HFFc6 (cell line): ENCODE measurements at places on chromosomes 11 and 22. TPM values are rescaled to one million over a fixed set of nuclear protein-coding genes. Genes with fewer than 3 reads are reported as not detected.

DNA sequence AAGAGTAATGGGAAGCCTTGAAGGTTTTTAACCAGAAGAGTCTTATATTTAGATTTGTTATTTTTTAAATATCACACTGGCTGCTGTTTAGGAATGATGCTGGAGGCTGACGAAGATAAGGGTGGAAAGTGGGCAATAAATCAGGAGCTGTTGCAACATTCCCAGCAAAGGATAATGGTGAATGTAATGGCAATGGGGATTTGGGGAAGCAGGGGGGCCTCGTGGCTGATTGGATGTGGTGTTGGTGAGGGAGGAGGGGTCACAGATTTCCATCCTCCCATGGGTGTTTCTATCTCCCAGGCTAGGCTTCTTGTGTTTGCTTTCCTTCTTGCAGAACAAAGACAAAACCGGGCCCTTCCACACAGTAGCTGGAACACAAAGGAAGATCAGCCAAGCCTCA, 80.8 kb downstream of the PIWIL4 start:
- DNase-seq = no peak

DNA sequence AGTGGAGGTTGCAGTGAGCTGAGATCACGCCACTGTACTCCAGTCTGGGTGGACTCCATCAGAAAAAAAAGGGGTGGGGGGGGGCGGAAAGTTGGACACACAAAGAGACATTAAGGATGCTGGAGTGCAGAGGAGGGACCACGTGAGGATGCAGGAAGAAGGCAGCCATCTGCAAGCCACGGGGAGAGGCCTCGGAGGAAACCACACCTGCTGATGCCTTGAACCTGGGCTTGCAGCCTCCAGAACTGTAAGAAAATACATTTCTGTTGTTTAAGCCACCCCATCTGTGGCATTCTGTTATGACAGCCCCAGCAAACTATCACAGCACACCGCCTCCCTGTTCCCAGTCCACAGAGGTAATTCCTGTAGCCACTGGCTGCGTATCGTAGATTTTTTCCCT, 9.2 kb upstream of the STIP1 start:
- DNase-seq = no peak

DNA sequence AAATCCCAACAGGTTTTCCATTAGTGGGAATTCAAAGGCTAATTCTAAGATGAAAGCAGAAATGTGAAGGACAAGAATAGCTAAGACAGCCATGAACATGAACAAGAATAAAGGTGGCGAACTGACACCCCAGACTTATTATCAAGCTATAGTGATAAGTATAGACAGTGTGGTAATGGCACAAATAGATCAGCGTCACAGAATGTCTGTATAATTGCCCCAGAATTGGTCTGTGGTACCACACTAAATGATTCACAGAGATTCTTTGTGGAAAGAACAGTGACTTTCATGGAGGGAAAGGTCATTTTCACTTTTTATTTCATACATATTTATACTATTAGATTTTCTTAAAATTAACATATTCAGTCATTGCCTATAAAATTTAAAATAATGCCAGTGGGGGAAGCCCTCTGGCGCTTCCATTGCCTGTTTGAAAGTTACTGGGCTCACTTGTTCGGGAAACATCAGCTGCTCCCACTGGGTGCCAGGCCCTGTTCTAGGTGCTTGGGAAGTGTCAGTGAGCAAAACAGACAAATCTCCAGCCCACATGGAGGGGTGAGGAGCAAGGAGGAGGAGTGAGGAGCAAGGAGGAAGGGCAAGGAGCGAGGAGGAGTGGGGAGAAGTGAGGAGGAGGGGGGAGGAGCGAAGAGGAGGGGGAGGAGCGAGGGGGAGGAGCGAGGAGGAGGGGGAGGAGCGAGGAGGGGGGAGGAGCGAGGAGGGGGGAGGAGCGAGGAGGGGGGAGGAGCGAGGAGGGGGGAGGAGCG, 11.3 kb upstream of the NLRP6 start:
- no peak for DNase-seq

DNA sequence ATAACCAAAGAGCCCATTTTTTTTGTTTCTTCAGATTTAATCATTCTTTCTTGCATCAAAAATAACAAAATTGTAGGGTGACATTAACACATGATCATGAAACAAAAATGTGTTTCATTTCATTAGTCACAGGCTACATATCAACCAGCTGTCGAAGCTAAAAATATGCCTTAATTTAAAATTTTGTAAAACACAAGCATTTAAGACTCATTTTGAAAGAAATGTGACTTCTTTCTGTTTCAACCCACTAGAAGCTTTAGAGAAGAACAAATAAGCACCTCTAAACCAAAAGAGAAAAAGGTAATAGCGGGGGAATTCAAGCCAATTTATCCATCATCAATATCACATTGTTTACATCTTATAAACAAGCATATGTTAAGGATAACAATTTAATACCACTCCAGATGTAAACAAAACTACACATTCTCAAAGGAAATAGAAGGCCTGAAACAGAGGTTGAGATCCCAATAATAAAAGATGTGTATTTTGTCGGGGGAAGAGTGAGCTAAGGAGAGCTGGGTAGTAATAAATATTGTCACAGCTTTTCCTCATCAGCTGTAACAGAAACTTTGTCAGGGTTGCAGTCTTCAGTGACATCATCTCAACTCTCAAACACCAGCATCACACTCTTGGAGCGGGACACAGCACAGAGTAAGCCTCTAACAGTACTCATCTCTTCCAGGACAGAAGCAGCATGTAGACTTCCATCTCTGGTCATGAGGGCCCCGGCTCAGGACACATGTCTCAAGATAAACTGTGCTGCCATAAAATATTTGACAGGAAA, 42.0 kb downstream of the ALG9 start:
- DNase-seq = no peak

DNA sequence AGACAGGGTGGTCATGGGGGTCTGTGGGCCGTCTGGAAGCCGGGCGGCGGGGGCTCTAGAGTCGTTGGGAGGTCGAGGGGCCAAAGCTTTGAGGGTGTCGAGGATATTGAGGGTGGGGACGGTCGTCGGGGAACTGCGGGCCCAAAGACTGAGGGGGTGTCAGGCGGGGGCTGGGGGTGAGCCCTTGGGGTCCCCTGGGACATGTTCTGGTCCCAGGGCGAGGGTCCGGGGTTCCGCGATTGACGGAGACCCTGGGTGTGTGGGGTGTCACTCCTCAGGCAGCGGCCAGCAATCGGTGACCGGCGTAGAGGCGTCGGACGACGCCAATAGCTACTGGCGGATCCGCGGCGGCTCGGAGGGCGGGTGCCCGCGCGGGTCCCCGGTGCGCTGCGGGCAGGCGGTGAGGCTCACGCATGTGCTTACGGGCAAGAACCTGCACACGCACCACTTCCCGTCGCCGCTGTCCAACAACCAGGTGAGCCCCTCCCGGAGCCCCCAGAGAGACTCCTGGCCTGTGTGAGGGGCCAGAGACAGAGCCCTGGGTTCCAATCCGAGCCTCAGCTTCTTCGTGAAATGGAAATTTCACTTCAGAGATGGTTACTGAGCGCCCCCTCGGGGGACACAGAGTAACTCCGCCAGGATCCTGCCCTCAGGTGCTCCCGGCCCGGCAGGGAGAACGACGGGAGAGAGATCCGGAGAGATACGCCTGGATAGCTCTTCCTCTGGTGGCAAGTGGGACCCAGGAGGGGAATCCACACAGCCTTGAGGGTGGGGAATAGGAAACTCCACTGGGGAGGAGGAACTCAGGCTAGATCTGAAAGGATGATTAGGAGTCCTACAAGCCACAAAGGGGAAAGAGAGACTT, 714 bp downstream of the SDF2L1 start:
- peak; percentile 45 for DNase-seq

GRCh38 chr11:8863838-8864237, 47.2 kb upstream of the AKIP1 start:
- DNase-seq = peak; percentile 66

DNA sequence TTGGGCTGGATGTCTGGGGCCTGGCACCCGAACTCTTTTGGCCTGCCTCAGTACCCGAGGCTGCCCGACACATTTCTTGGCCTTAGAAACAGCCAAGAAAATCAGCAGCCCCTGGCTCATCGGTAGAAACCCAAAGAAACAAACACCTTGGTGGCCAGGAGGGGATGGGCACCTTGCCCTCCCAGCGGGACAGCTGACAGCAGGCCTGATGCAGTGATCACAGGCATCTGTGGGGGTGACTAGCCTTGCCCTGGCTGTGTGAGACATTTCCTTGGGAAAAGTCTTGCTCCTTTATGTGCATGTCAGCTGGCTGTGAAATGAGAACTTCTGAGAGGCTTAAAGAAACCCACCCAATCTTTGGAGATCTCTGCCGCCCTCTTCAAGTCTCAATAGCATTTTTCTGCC, 60.9 kb downstream of the SMIM38 start:
- DNase-seq = no peak

The MYOD1 gene
- total RNA-seq = not detected in 3 replicates

The NEFH gene
- total RNA-seq = not detected in 3 replicates

GRCh38 chr11:78290293-78291176, 101.8 kb downstream of the USP35 start:
- DNase-seq = peak; percentile 16

The GAS2L1 gene
- total RNA-seq = 40.5 to 46.0 TPM (median 45.4 TPM) in 3 replicates

The P2RX3 gene
- total RNA-seq = not detected in 3 replicates

The TP53I11 gene
- total RNA-seq = 1.1 to 2.8 TPM (median 2.7 TPM) in 3 replicates

- DNase-seq = no peak
Measured at GRCh38 chr22:33272180-33272579, 214.0 kb upstream of the SYN3 start.

DNA sequence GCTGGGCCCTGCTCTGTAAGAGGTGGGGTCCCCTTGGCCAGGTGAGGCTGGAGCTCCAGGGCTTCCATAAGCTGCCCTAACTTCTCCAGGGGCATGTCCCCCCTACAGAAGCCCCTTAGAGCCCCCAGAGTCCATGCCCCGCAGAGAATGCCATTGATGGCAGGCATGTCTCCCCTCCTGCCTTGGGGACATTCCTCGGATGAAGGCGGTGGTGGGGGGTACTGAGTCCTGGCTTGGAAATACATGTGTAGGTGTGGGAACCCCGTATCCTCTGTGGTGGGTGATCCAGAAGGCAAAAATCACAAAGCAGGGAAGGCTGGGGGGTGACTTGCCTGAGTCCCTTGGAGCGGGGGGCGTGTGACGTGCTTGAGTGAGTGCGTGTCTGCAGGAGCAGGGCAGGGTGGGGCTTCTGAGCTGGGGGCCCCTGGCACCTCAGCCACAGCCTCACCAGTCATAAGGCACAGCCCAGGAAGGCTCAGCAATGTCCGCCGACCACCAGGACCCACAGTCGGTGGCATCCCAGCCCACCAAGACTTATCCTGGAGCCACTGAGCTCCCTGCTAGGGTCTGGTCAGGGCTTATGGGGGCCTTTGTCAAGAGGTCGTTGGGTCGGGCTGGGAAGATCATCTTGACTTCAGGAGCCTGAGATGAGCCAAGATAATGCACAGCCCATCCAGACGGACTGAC, 69.8 kb upstream of the KCNQ1OT1 start:
- DNase-seq = no peak

- no peak for DNase-seq
Measured at GRCh38 chr11:79157738-79158137, 283.1 kb downstream of the TENM4 start.

DNA sequence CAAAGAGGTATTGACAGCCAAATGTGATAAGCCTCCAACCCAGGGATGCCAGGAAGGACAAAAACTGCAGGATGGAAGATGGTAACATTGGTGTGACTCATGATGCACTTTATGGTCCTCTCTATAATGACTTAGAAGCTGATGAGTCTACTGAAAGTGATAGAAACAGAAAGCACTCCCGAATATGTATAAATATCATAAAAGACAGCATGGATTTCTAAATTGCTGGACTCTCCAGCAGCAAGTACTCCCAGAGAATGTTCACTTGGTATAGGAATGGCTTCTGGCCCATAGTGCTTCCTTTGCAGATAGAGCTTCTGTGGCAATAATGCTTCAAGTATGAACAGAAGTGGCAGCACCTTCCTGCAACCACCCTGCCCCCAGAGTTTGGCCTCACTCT, at the start of gene OR52B2:
Gene OR52B2, minus strand, starts transcription at position 101 of the 400 bp plus-strand sequence. Its CDS starts 0 bp downstream, at position 101.
- no peak for DNase-seq

The DUSP8 gene
- total RNA-seq = 0.33 to 1.0 TPM (median 0.57 TPM) in 3 replicates

The ATXN10 gene
- 287 to 386 TPM (median 329 TPM) in 3 replicates for total RNA-seq

GRCh38 chr11:80841675-80842074, 1400.8 kb upstream of the TENM4 start:
- DNase-seq = no peak

The OR10A2 gene
- not detected in 3 replicates for total RNA-seq

- DNase-seq = no peak
Measured at GRCh38 chr22:41263704-41264103, 22.3 kb downstream of the RANGAP1 start.

The CPT1B gene
- total RNA-seq = 1.0 to 2.6 TPM (median 2.6 TPM) in 3 replicates

GRCh38 chr11:64098318-64098831, 62.6 kb downstream of the FLRT1 start:
- DNase-seq = no peak

DNA sequence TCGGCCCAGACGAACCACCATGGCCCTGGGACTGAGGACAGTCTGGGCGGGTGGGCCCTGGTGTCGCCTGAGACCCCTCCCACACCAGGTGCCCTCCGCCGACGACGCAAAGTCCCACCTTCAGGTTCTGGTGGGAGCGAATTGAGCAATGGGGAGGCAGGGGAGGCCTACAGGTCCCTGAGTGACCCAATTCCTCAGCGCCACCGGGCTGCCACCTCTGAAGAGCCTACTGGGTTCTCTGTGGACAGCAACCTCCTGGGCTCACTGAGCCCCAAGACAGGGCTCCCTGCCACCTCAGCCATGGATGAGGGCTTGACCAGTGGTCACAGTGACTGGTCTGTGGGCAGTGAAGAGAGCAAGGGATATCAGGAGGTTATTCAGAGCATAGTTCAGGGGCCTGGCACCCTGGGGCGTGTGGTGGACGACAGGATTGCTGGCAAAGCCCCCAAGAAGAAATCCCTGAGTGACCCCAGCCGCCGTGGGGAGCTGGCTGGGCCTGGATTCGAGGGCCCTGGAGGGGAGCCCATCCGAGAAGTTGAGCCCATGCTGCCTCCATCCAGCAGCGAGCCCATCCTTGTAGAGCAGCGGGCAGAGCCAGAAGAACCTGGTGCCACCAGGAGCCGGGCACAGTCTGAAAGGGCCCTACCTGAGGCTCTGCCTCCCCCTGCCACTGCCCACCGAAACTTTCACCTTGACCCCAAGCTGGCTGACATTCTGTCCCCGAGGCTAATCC, 2.8 kb downstream of the ARHGEF17 start:
- no peak for DNase-seq

DNA sequence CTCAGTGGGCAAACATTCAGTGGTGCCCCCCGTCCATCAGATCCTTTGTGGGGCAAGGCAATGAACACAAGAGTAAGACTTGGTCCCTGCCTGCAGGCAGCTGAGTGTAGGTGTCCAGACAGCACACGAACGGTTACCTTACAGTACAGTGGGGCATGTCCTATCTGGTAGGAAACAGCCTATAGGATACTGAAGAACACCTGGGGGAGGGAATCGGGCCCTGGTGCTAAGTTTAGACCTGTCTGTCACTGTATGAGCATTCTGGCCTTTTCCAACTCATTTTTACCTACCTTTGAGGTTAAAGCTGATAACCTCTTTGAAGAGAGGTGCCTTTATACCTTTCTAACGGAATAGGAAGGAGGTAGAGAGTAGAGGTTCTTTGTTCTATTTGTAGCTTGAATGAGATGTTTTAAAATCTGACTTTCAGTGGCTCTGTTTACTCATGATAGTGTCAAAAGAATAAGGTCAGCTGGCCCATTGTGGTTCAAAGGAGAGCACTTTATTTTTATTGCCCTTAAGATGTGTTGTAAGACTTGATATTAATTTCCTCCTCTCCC, 8.9 kb downstream of the ZNRF3 start:
- DNase-seq = no peak
